ENCODE measurements at places on chromosomes 5 and 9.

DNA sequence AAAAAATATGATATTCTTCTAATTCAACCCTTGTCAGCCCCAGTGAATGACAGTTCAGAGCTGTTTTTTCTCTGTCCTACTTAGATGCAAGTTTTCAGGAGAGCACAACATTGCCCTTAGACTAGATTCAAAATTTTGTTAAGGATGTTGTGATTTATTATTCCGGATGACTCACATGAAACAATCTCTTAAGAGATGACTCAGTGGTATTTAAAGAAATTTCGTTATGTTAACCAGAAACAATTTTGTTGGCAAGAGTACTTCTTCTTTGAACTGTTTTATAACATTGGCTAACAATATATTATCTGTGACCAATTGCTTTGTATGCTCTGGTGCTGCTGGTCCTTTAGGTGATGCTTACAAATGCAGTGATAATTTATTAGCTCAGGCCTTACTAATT lies 132.0 kb downstream of the IZUMO3 start:
- no peak for DNase-seq

DNA sequence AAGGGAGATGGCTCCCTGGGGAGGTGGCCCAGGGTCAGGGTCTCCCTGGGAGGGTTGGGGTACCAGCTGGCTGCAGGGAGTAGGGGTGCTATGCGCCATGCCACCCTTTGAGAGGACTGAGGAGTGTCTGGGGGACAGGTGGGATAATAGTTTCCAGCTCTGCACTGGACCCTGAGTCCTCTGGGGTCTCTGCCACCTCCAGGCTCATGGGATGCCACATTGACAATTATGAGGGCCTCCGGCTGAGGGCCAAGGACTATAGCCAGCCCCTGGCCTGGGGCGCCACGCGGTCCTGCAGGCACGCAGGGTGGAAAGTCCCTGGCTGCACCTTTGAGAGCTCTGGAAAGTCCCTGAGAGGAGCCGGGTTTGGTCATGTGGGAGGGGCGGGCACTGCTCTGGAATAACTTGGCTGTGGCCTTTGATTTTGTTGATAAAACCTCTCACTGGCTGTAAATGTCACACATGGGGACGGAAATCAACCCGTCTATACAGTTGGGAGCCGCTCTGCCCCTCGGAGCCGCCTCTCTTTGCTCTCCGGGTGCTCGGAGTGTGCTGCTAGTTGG lies 16.0 kb downstream of the TRAF2 start:
- DNase-seq: peak; percentile 85

GRCh38 chr9:79120941-79121340 lies 450.8 kb upstream of the TLE4 start:
- DNase-seq: no peak

- DNase-seq: no peak
Measured at GRCh38 chr9:32825203-32825602, 41.9 kb downstream of the TMEM215 start.

DNA sequence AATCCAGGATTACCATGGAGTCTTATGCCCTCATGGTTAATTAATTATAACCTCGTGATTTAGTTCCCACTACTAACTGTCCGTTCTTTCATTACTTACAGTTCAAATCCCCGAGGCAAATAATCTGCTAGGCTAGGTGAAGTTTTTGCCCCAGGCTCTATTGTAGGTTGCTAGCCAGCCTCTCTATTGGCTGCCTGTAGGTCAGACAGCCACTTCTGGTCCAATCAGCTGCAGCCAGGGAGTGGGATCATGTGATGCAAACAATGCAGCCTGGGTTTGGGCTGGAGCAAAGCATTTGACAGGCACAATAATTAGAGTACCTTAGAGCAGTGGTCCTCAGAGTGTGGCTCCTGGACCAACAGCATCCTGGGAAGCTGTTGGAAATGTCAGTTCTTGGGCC lies 17.7 kb downstream of the TMEM252 start:
- DNase-seq: no peak

- DNase-seq: no peak
Measured at GRCh38 chr9:33155393-33155792, 11.7 kb downstream of the B4GALT1 start.

- no peak for DNase-seq
Measured at GRCh38 chr5:153659039-153659736, 168.7 kb downstream of the GRIA1 start.

DNA sequence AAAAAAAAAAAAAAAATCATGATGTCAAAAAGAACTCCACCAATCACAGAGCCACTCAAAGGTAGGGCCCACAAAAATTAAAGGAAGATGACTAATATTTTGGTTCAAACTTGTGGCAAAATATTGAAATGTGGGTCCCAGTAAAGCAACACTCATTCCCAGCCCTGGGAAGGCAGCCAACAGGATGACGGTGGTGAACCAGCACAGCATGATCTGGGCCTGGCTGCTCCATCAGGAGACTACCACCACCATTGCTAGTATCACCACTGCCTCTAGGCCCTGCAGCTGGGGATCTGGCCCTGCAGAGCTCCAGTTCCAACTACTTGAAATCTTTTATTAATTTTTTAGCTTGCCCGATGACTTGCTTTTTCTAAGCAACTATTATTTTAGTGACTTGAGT lies 206.8 kb upstream of the ITGA1 start:
- no peak for DNase-seq

DNA sequence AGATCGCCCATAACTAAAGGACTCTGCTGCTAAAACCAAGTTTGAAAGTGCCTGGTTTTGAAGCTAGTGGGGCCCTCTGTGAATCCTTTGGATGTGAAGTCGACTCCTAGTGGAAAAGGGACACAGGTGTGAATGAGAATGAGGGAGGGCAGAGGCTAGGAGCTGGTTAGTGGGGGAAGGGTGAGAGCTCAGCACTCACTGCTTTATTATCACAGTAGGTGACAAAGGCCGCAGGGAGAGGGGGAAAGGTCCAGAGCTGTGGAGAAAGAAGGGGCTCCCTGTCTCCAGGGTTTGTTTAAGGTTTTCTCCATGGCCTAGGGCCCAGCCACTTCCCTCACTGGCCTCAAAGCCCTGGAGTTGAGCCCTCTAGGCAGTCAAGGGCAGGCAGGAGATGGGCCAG lies 3.5 kb downstream of the HDHD3 start:
- DNase-seq: no peak

DNA sequence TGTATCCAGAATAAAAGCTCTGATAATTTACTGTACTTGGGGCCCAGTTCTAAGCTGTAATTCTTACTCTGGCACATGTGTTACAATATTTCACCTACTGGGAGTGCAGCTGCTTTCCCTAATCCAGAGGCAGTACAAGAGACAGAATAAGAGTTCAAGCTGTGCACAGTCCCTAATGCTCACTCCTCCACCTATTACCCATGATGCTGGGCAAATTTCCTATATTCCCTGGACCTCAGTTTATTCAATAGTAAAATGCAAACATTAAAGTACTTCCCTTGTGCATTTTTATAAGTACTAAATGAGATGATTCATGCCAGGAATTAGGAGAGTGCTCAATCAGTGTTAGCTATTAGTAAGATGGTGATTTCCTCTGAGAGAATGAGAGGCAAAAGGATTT lies 28.0 kb upstream of the TAF11L2 start:
- DNase-seq: no peak

DNA sequence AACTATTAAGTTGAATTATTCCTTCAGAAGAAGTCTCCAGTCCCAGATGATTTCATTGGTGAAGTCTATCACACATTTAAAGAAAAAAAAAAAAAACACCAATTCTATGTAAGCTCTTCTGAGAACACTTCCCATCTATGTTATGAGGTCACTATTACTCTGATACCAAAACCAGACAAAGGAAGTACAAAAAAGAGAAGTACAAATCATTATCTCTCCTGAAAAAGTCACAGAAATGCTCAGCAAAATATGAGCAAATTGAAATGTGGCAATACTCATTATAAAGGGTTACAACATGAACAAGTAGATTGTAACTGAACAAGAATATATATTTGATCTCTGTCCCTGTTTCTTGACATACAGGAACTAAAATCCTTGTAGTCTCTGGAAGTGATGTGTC lies 280.4 kb downstream of the TLE1 start:
- no peak for DNase-seq

GRCh38 chr9:127662617-127663016 lies 44.2 kb upstream of the CFAP157 start:
- no peak for DNase-seq

DNA sequence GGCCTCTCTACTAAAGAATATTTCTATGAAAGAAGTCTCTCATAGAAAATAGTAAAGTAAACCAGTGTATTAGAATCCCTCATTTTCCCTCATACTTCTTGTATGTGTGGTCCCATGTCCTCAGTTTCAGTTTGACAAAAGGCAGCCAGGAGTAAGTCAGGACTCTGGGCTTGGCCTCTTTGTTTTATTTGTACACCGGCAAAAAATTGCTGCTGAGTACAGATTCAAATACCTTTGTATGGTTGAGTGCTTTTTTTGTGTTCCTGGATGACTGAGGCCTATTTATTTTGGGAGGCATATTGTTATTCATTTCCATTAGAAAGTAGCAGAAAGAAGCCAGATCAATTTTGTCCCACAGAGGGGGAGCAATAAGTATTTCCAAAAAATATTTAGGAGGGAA lies 47.3 kb upstream of the CEP78 start:
- DNase-seq: no peak

DNA sequence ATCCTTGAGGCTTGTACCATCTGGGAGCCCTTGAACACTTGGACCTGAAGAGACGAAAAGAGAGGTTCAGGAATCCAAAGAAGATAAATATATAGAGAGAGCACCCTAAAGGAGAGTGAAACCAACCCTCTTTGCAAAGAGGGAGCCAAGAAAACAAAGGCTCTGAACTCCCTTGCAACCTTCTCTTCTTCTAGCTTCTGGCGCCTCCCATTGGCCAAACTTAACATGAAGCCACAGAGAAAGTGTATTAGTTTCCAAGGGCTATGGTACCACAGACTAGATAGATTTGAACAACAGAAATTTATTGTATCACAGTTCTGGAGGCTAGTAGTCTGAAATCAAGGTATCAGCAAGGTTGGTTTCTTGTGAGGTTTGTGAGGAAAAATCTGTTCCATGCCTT lies 175.1 kb downstream of the HCN1 start:
- no peak for DNase-seq

DNA sequence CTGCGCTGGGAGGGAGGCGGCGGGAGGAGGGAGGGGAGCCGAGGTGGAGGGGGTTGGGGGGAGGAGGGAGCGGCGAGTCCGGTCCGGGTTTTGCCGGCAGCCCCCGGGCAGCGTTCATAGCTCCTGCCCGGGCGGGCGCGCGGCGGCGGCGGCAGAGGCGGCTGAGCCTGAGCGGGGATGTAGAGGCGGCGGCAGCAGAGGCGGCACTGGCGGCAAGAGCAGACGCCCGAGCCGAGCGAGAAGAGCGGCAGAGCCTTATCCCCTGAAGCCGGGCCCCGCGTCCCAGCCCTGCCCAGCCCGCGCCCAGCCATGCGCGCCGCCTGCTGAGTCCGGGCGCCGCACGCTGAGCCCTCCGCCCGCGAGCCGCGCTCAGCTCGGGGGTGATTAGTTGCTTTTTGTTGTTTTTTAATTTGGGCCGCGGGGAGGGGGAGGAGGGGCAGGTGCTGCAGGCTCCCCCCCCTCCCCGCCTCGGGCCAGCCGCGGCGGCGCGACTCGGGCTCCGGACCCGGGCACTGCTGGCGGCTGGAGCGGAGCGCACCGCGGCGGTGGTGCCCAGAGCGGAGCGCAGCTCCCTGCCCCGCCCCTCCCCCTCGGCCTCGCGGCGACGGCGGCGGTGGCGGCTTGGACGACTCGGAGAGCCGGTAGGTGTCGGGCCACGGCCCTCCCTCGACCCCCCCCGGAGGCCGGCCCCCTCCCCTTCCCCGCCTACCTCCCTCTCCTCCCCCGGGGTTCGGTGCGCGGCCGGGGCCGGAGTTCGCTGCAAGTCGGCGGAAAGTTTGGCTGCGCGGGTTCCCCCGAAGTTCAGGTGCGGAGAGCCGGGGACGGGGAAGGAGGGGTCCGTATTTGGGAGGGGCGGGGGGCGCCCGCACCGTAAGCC lies at the start of gene CXXC5:
TSS of gene CXXC5 (plus strand) at position 145 of the 877 bp plus-strand sequence. CDS start 32,175 bp downstream, outside the sequence.
- no peak for DNase-seq

DNA sequence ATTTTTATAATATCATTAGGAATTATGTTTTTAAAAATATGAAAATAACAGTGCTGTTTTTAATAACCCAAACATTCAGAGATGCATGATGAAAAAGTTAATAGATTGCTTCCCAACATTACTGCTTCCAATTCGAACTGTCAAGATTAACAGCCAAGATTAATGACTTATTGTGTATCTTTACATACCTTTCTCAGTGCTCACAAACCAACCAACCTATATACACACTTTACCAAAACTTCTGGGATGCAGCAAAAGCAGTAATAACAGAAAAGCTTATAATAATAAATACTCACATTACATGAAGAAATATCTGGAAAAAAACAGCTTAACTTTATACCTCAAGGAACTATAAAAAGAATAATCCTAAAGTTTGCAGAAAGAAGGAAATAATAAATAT lies 82.1 kb downstream of the TMEM232 start:
- DNase-seq: no peak

GRCh38 chr5:96881511-96882115 lies 5.3 kb downstream of the ERAP2 start:
- no peak for DNase-seq
